ENCODE measurements at places on chromosomes 6 and 20. TPM values are rescaled to one million over a fixed set of nuclear protein-coding genes. Genes with fewer than 3 reads are reported as not detected.

GPX5 gene
- not detected for polyA plus RNA-seq

TNNC2 gene
- not detected for polyA plus RNA-seq

NOX3 gene
- polyA plus RNA-seq = not detected

SLC17A4 gene
- polyA plus RNA-seq = not detected

DSP gene
- polyA plus RNA-seq = 63.1 TPM

UFL1 gene
- 4.5 TPM for polyA plus RNA-seq

HMGN4 gene
- polyA plus RNA-seq = 35.9 TPM

ID4 gene
- not detected for polyA plus RNA-seq

LBP gene
- not detected for polyA plus RNA-seq

NAA20 gene
- 134 TPM for polyA plus RNA-seq

CLVS2 gene
- polyA plus RNA-seq = not detected

YWHAB gene
- polyA plus RNA-seq = 177 TPM

LZTS3 gene
- polyA plus RNA-seq = 2.4 TPM

GZF1 gene
- polyA plus RNA-seq = 3.1 TPM

GJA1 gene
- 44.4 TPM for polyA plus RNA-seq

OOEP gene
- polyA plus RNA-seq = 0.56 TPM

HSPA12B gene
- polyA plus RNA-seq = 0.02 TPM

TRAPPC3L gene
- polyA plus RNA-seq = 0.12 TPM

Measured in foreskin keratinocyte (primary cell).